ENCODE measurements at places on chromosomes 4 and X. TPM values are rescaled to one million over a fixed set of nuclear protein-coding genes. Genes with fewer than 3 reads are reported as not detected.

- no peak for DNase-seq
Observed at GRCh38 chrX:30577362-30577991, at the start of gene TASL. Gene TASL, minus strand, starts transcription at chrX:30577766. Its CDS starts 17,411 bp downstream, at chrX:30560355.

- no peak for DNase-seq
Observed at GRCh38 chr4:52714597-52715254, 36.5 kb downstream of the ERVMER34-1 start.

WDR17 gene
- total RNA-seq, result 0.46 TPM

- no peak for DNase-seq
Observed at GRCh38 chr4:18480342-18480741, 458.8 kb upstream of the LCORL start.

DNA sequence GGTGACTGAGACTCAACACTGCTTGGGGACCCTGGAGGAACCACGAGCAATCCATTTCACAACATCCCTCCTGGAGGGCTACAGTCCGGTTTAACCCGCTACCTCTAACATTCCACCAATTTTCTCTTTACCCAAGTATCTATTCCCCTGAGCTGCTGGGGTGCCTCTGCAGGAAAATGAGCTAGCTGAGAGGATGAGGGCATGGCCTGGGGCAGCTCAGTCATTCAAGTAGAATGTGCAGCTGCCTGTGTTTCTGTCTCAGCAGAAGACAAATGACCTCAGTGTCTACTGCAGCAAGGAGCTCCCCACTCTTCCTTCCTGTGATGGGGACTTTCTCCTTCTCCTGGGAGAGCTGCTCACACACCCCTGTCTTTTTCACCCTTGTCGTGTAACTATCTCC lies 120.8 kb downstream of the ZNF518B start:
- DNase-seq, result no peak

- no peak for DNase-seq
Observed at GRCh38 chr4:7663075-7663541, 228.4 kb upstream of the PSAPL1 start.

- DNase-seq, result no peak
Observed at GRCh38 chrX:134999469-134999868, 8.7 kb downstream of the SMIM10 start.

- DNase-seq, result no peak
Observed at GRCh38 chr4:145587088-145587754, 32.0 kb upstream of the MMAA start.

GRCh38 chr4:105572296-105572695 lies 19.9 kb downstream of the ARHGEF38 start:
- DNase-seq, result no peak

All from psoas muscle (tissue), 8 donors.